ENCODE measurements at places on chromosomes 7 and 10.

DNA sequence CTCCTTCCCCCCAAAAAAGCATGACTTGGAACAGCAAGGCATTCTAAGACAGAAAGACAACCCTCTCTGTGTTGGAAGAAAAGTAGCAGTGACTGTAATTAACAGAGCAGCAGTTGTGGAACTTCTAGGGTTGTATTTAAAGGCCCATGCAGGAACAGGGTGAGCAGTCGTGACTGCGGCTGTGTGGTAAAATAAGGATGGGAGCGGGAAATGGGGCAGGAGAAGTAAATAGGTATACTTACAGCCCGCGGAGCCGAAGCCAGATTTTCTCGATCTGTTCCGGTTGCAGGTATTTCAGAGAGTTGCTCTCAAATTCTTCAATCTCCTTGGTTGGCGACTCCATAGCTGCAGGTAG, 179 bp downstream of the PDE1C start:
- no peak for DNase-seq

- no peak for DNase-seq
Observed at GRCh38 chr10:14736600-14737081, 38.1 kb downstream of the FAM107B start.

DNA sequence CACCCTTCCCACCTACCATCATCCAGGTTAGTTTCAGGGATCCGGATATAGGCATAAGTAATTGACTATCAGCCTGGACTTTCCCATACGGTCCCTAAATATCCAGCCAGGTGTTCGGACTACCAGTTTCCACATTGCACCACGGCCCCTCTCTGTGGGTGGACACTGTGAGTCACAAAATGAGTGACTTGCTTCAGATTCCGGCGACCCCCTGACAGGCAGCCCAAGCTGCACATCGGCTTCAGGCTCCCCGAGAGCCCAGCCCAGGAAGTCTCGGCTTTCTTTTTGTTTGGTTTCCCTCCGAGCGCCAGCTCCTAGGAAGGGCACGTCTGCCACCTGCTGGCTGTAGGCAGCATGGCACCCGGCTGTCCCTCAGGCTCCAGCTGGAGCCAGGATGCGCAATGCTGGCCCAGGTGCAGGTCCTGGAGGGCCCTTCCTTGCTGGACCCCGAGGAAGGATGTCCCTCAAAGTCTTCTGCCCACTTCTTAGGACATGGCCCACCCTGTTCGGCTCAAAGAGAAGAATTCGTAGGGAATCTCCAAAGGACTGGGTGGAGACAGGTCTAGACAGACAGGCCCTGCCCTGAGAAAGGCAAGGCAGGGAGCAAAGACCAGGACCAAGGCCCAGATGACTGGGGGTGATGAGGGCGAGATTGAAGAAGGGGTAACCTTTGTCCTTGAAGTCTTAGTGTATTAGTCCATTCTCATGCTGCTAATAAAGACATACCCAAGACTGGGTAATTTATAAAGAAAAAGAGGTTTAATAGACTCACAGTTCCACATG, 10.6 kb downstream of the HABP2 start:
- DNase-seq = no peak

DNA sequence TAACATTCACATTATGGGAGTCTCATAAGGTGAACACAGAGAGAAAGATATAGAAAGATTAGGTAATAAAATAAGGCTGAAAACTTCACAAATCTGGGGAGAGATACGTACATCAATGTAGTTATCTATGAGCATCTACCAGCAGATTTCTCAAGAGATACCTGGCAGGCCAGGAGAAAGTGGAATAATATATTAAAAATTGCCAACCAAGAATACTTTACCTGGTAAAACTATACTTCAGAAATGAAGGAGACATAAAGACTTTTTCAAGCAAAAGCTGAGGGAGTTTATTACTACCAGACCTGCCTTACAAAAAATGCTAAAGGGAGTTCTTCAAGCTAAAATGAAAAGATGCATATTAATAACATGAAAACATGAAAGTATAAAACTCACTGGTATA, 78.8 kb upstream of the COMTD1 start:
- no peak for DNase-seq

- no peak for DNase-seq
Observed at GRCh38 chr10:89904755-89905154, 203.4 kb downstream of the KIF20B start.

- DNase-seq = no peak
Observed at GRCh38 chr10:63027531-63027930, 105.6 kb upstream of the NRBF2 start.

DNA sequence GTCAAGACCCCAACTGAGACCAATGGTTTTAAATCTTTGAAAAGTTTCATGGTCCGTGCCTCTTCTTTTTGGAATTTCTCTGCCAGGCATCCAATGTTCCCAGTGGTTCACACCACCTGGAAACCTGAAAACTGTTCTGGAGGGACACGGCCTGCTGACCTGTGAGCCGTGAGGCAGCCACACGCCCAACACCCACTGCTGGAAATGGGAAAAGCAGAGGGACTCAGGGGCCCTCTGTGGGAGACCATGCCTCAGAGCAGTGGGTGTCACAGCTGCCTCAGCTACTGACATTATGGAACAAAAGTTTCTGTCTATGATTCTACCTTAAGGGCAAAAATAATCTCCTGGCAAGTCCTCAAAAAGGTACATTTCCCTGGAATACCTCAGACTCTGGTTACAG, 70.4 kb upstream of the VIPR2 start:
- DNase-seq = no peak

DNA sequence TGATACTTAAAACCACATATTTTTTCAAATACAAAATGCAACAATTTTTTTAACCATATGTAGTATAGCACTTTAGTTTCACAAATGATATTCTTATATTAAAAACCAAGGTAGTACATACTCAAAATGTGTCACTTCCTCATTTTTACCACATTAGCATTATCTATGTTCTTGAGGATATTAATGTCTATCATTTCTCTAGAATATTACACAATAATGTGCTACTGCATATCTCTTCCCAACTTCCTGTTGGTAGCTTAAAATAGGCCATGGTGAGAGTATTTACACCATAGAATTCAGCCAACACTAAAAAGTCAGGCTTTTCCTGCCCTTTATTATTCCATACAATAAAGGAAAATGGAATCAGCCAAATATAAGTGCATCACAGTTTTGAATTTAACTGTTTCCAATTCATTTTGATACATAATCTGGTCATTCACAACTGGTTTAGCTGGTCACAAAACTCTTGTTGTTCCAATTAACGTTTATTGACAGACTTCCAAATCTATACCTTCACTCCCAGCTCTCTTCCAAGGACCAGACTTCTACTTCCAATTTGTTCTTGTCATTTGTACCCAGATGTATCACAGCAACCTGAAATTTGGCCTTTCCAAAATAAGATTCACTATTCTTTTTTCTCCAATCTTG, 20.0 kb upstream of the LRRC17 start:
- DNase-seq = no peak

DNA sequence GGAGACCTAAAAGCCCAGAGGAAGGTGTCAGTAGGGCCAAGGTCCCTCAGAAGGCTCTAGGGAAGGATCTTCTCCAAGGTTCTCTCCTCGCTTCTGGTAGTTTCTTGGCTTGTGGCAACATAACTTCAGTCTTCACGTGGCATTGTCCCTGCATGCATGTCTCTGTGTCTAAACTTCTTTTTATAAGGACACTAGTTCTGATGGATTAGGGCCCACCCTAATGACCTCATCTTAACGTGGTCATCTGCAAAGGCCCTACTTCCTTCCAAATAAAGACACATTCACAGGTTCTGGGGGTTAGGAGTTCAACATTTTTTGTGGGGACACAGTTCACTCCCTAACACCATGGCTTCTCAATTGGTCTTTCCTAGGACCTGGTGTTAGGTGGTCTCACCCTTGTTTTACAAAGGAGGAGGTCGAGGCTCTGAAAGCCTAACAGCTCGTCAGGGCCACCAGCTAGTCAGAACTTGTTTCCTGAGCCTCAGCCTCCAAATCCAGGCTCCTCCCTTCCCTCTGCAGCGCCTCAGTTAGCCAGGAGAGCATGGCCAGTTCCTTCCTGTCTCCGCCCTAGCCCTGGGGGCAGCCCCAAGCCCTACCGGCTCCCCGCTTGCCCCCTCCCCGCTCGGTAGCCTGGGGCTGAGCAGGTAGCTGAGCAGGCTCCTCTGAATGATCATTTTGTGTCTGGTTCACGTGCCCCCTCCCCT, 109.7 kb upstream of the PPIF start:
- DNase-seq = no peak

DNA sequence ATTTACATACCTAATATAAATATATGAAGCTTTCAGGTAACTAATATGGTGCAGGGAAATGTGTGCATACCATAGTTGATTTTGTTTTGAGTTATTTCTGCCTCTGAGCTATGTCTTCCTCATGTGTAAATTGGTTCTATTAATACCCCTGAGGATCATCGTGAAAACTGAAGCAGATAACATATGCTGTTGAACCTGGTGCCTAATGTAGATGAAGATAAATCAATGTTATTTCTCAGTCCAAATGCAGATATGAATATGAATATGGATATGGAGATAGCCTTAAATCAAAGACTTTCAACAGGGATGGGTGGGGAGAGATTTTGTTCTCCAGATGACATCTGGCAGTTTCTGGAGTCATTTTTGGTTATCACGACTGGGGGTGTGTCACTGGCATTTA, 122.3 kb upstream of the ANKRD30A start:
- no peak for DNase-seq

GRCh38 chr10:69458430-69459100, 7.3 kb downstream of the TSPAN15 start:
- no peak for DNase-seq

DNA sequence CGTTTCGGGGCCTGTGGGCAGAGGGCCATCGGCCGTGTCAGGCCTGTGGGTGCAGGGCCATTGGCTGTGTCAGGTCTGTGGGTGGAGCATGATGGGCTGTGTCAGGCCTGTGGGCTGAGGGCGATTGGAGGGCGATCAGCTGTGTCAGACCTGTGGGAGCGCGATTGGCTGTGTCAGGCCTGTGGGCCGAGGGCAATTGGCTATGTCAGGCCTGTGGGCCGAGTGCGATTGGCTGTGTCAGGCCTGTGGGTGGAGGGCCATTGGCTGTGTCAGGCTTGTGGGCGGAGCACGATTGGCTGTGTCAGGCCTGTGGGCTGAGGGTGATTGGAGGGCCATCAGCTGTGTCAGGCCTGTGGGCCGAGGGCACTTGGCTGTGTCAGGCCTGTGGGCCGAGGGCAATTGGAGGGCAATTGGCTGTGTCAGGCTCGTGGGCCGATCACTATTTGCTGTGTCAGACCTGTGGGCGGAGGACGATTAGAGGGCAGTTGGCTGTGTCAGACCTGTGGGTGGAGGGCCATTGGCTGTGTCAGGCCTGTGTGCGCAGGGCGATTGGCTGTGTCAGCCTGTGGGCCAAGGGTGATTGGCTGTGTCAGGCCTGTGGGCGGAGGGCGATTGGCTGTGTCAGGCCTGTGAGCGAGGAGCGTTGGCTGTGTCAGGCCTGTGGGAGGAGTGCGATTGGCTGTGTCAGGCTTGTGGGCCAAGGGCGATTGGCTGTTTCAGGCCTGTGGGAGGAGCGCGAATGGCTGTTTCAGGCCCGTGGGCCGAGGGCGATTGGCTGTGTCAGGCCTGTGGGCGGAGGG, 54.1 kb downstream of the DYNC2I1 start:
- DNase-seq = no peak

GRCh38 chr7:96962221-96962885, 43.0 kb upstream of the DLX6 start:
- DNase-seq = no peak

DNA sequence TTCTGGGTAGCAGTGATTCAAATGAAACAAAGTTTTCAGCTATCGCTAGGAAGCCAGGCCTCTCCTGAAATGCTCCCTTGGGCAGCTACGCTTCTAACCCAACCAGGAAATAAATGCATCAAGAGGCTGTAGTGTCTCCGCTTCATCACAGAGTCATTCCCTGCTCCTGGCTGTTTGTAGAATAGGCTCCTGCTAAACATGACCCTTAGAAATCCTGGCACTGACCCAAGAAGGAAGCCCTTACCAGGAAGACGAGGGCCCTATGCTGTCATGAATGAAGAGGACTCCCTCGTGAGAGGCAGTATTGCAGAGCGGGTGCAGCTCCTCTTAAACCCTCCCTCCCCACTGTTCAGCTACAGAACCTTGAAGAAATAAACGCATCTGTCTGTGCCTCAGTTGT, 48.3 kb downstream of the NOD1 start:
- no peak for DNase-seq

GRCh38 chr10:119677904-119678755, 26.9 kb downstream of the BAG3 start:
- DNase-seq = no peak

DNA sequence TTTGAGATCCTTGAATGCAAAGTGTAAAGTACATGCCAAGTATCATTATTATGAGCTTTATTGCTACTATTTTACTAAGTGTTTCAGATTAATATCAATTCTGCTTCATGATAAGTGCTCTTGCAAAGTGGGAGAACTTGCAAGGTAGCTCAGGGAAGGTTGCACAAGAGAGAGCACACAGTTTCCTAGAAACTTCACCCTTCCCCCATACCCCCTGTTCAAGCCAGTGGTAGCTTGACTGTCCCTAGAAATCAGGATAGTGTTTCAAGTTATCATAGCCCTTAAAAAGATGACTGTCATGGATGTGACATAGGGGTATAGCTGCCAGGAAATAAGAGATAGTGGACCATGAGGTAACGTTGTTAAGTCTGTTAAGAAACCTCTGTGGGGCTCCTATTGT, 251.5 kb downstream of the TRIL start:
- DNase-seq = no peak

GRCh38 chr7:26856176-26856985, 8.0 kb downstream of the SKAP2 start:
- no peak for DNase-seq

DNA sequence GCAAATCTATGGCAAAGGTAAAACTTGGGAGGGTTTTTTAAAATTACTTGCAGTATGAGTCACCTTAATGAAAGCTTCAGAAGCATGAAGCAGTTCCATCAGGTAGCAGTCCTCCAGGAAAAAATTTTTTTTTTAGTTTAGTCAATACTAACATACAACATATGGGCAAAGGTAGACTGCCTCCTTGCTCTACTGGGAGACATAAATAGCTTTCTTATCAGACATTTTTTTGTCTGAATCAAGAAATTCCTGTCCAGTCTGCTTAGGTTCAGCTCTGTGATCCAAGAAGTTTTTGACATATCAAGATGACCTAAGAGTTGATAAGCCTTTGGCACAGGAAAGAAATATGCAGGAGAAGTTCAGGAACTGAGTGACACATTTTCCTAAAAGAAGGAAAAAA, 171.5 kb upstream of the TCF7L2 start:
- no peak for DNase-seq

GRCh38 chr10:78278058-78278404, 244.4 kb downstream of the RPS24 start:
- DNase-seq = no peak

DNA sequence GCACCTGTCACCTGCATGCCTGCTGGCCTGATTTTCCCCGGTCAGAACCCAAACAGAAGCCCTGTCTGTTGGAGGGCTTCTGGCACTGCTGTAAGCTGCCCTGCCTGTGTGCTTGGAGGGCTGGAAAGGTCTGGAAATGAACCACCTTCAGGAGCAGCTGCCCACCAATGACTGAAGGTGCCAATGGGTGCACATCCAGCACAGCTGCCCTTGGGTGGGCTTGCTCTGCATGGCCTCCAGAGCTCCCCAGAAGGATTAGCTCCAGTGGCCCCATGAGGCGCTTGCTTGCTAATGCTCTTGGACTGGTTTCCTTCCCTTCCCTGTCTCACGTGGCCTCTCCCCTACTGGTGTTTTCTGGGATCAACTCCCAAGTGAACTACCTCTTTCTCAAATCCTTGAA, 43.2 kb downstream of the WDFY4 start:
- no peak for DNase-seq

GRCh38 chr7:46975493-46975892, 606.4 kb downstream of the TNS3 start:
- no peak for DNase-seq

GRCh38 chr7:24129597-24129996, 154.4 kb upstream of the NPY start:
- no peak for DNase-seq
